ENCODE measurements at places on chromosomes 4 and X. TPM values are rescaled to one million over a fixed set of nuclear protein-coding genes. Genes with fewer than 3 reads are reported as not detected.

DNA sequence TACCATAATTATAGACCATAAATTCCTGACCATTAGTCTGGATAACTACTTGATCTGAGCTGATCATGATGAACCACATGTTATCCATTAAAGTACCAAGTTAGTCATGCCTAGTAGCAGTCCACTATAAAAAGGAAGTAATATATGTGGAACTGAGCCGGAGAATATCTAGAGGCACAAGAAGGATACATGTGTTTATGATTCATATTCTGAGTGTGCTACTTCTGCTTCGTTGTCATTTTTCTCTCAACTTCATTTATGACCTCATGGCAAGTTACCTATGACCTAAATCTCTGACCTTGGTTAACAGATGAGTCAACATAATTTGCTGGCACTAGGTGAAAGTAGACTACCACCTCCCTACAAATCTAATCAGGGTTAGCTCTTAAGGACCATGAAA lies 56.5 kb upstream of the ANKRD17 start:
- no peak overlapping the region for H3K27ac ChIP-seq
- no peaks in the 10 kb centered on the region for H3K36me3 ChIP-seq
- peaks cover 32% of the 10 kb centered on the region for H3K4me1 ChIP-seq

DNA sequence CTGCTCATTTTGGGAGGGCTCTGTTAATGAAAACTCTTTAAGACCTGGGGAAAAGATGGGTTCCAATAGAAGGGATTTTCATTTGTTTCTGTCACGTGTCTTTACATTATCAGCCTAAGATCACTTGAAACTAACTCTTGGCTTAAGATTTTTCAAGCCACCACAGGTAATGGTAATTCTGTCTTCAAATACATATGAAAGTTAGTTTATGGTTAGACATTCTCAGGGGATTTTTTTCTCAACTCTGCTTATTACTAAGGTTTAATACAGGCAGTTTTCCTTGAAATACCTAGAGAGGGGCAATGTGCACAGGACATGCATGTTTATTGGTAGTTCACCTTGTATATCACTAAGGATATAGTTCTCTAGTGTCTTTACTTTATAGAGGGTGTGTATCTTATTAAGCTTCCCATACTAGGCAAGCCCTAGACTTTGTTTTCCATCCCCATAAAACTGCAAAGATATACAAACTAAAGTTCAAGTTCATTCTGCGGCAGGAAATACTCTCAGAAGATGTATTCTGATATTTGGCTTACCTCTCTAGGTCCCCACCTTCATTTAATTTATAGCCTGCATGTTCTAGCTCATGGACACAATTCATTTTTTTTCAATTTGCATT lies 38.2 kb upstream of the MYOZ2 start:
- no peaks in the 10 kb centered on the region for H3K27me3 ChIP-seq
- peaks cover 16% of the 10 kb centered on the region for H3K4me1 ChIP-seq
- no peak overlapping the region for H3K4me3 ChIP-seq
- no peak overlapping the region for H3K27ac ChIP-seq
- no peak for DNase-seq
- no peaks in the 10 kb centered on the region for H3K36me3 ChIP-seq

DNA sequence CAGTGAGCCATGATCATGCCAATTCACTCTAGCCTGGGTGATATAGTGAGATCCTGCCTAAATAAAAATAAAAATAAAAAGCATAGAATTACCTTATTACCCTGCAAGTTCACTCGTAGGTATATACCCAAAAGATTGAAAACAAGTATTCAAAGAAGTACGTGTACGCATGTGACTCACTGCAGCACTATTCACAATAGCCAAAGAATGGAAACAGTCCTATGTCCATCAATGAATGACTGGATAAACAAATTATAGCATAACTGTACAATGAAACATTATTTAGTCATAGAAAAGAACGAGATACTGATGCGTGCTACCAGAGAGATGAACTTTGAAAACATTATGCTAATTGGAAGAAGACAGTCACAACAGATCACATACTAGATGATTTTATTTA lies 204.6 kb upstream of the DIAPH2 start:
- H3K27me3 ChIP-seq = no peaks in the 10 kb centered on the region

DNA sequence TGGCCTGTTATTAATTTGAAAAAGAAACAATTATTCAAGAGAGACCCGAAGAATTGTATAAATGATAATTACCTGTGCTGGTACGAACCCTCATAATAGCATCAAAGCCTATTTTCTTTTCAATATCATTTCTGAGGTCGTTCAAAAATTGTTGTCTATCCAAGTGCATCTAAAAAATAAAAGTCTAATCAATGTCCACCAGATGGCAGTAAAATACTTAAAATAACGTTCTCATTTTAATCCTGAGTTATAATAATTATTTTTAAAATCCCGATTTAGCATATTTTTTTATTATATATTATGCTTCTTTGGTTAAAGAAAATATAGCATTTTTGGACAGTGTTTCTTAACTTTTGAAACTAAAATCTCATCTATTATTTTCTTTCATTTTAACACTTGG lies 55.7 kb downstream of the METTL14 start:
- DNase-seq = no peak
- no peaks in the 10 kb centered on the region for H3K27me3 ChIP-seq
- no peak overlapping the region for H3K4me3 ChIP-seq
- 0 out of 2 replicates have a peak, but pooled peaks cover 6% of the 10 kb centered on the region for H3K4me1 ChIP-seq
- H3K36me3 ChIP-seq = peaks cover 18% of the 10 kb centered on the region

DNA sequence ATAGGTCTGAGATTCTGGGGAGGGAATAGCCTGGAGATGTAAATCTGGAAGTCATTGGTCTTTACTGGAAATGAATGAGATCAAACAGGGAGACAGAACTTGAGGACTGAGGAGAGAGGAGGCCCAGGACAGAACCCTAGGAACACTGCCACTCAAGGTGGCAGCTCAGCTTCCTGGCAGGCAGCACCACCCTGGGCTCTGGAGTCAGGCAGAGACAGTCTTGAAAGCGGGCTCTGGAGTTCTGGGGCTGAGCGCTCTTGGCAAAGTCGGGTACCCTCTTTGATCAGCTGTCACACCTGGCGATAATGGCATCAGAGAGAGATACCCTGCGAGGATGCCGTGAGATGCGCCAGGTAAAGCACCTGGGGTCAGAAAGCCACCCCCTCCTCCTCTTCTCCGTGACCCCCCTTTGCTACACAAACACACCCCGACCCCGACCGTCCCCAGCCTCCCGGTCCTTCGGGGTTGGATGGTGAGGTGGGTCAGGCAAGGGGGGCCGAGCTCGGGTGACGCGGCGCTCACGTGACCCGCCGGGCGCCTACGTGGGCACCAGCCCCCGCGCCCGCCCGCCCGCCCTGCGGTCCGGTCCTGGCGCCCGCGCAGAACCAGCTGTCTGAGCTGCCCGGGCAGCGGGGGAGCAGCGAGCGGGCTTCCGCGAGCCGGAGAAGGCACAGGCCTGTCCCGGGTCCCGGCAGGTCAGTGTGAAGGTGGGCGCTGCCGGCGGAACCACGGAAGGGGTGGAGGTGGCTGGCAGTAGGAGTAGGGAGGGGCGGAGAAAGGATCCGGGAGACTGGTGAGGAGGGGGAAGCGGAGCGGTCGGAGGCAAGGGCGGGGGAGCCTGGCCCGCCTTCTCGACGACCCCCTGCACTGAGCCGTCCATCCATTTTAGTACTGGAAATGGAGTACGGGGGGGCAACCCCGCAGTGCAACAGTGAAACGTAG lies at the start of gene TCEAL3:
TSS of gene TCEAL3 (plus strand) at position 600 of the 942 bp plus-strand sequence. CDS start 1,102 bp downstream, outside the sequence.
- H3K4me1 ChIP-seq = no peaks in the 10 kb centered on the region
- no peak within 1 kb of the TSS for H3K27ac ChIP-seq
- DNase-seq = no peak
- H3K27me3 ChIP-seq = no peaks in the 10 kb centered on the region

GRCh38 chr4:41935652-41936021 lies 408 bp downstream of the TMEM33 start:
- H3K4me1 ChIP-seq = peaks cover 48% of the 10 kb centered on the region
- DNase-seq = peak; percentile 63
- H3K27me3 ChIP-seq = no peaks in the 10 kb centered on the region
- H3K36me3 ChIP-seq = no peaks in the 10 kb centered on the region

GPC3 gene
- total RNA-seq = 805 TPM

All from HepG2 (cell line).